Foreskin keratinocyte (primary cell): ENCODE measurements at places on chromosomes 12 and 14. TPM values are rescaled to one million over a fixed set of nuclear protein-coding genes. Genes with fewer than 3 reads are reported as not detected.

DNA sequence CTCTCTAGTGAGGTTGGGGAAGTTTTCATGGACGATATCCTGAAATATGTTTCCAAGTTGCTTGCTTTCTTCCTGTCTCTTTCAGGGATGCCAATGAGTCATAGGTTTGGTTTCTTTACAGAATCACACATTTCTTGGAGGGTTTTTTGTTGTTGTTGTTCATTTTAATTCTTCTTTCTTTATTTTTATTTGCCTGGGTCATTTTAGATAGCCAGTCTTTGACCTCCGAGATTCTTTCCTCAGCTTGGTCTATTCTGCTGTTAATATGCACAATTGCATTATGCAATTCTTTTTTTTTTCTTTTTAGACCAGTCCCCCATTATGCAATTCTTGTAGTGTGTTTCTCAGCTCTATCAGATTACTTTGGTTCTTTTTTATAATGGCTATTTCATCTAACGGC lies 338.9 kb downstream of the AEBP2 start:
- DNase-seq = no peak

CCND2 gene
- total RNA-seq = 372 and 386 TPM in 2 replicates

- DNase-seq = peak; percentile 18
These were observed 10.6 kb downstream of the RARG start for GRCh38 chr12:53221203-53222080.

DNA sequence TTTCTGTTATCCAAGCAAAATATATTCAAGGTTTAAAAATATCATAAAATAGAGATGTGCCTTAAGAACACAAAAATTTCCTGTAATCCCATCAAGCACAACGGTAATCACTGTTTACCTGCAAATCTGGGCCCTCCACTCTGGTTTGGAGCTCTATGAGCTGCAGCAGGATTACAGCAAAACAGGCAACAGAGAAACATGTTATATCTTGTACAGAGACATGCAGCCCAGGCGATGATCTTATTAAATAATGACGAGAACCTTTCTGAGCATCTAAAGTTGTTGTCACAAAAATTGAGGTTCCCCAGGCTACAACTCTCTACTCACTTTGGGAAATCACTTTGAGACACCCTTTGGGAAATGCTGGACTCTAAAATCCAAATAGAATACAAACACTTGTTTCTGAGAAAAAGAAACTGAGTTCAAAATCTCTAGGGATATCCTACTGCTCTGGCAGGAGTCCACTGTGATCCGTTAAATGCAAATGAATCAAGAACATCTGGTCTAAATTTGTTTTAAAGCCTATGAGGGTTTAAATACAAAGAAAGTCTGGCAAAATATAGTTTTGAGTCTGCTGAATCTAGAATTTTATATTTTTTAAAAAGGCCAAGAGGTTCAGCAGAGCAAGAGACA lies 36.3 kb downstream of the STON2 start:
- DNase-seq = no peak

MDM2 gene
- 110 and 114 TPM in 2 replicates for total RNA-seq

TMPRSS12 gene
- total RNA-seq = not detected in 2 replicates

DNA sequence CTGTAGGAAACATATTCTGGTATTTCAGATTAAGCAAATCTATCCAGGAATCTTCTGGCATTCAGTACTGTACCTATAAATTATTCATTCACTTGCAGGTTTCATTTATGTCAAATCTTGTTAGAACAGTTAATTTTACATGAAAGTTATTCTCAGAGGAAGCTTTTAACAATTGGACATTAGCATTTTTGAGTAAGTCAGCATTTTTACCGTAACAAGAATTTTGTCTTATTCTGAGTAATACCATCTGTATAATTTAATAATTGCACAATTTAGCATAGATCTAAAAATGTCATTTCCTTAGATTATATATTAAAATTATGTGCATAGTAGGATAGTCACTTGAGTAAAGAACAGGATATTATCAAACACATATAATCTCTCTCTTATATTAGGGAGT lies 764.8 kb upstream of the LRFN5 start:
- DNase-seq = no peak

MON2 gene
- 19.0 and 20.1 TPM in 2 replicates for total RNA-seq

DNA sequence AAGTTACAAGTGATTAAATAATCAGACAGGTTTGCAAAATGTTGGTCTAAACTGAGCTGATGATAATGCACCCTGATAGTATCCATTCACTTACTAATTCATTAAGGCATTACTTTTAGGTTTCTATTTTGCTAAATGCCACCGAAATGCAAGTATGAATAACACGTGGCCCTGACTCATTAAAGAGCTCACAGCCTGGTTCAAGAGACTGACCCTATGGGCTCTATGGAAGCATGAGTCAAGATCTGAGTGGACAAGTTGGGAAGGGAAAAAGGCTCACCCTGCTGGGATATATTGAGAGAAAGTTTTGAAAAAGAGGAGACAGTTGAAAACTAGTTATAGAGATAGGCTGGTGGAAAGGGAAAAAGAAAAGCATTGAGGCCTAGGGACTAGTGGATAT lies 14.8 kb upstream of the LRRC9 start:
- no peak for DNase-seq

DNA sequence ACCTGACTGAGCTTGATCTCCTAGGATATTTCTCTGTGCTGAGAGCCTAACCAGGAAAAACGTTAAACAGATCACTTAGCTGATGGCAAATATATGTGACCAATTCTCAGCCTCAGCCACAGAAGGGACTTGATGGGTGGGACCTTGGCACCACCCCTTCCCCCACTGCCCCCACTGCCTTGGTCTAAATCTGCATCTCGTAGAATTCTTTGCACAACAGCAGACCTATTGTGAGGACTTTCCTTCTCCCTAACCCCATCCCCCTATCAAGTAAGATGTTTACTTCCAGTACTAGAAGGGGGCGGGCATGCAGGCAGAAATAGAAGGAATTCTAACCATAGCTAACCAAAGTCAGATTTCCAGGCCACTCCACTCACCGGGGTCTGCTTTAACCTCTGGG lies 313.2 kb downstream of the PCNX1 start:
- no peak for DNase-seq
